Tibial nerve (tissue), 4 donors: ENCODE measurements at places on chromosomes 12 and 14. TPM values are rescaled to one million over a fixed set of nuclear protein-coding genes. Genes with fewer than 3 reads are reported as not detected.

PRPH gene
- 0.84 TPM for total RNA-seq

PDE3A gene
- 11.4 TPM for total RNA-seq

PLEKHH1 gene
- total RNA-seq, result 10.2 TPM

HCAR3 gene
- not detected for total RNA-seq

LBHD2 gene
- not detected for total RNA-seq

A2M gene
- total RNA-seq, result 272 TPM

CCDC197 gene
- total RNA-seq, result not detected

GXYLT1 gene
- total RNA-seq, result 22.5 TPM

DCAF5 gene
- 52.8 TPM for total RNA-seq

DNA sequence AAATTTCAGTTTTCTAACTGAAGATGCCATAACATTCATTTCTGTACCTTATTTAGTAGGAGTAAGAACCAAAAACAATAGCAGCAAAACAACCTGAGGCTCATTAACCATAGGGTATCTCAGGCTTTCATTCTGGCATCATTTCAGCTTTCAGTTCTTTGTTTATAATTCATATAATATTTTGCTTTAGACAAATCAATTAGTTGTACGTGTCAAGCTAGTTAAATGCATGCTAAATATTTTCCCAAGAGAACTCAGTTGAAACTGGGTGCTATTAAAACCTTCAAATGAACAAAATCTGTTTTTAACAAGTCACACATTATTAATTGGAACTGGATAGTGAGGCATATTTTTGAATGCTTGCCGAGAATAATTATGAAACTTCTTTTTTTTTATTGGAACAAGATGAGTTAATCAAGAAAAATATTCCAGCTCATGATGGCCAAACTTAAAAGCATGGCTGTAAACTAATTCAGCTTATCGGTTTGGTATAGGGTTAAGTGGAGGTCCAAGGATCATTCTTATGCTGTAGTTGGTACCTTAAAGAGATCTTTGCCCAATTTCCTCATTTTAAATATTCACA lies 442.7 kb downstream of the BTG1 start:
- H3K27ac ChIP-seq, result no peak overlapping the region
- no peaks in the 10 kb centered on the region for H3K4me1 ChIP-seq
- no peaks in the 10 kb centered on the region for H3K27me3 ChIP-seq
- H3K4me3 ChIP-seq, result no peak overlapping the region
- H3K36me3 ChIP-seq, result no peaks in the 10 kb centered on the region

DNA sequence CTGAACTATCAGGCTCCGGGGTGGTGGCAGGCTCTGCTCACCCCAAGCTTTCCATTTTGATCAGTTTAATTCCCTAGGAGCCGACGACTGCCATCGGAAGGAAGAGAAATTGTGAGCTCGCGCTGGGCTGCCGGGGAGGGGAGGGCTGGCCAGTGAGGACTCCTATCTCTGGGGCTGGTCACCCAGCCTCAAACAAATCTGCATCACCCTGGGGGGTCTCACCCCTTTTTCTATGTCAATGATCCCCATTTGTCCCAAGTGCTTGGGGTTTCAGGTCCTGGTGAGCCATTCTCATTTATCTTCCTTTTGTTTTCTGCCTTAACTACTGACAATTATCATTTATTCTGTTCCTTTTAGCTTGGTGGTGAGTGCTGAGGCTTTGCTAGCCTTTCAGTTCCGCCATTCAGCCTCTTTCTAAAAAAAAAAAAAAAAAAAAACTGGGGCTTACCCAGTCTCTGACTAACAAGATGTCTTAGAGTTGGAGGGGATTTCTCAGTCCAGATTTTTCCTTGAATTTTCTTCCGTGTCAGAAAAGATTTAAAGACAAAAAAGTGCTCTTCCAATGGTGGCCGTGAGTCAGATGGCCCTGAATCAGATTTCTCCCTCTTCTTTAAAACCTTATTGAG lies 22.8 kb upstream of the USP44 start:
- H3K36me3 ChIP-seq, result no peaks in the 10 kb centered on the region
- no peaks in the 10 kb centered on the region for H3K27me3 ChIP-seq
- no peaks in the 10 kb centered on the region for H3K4me1 ChIP-seq
- no peak overlapping the region for H3K27ac ChIP-seq

DNA sequence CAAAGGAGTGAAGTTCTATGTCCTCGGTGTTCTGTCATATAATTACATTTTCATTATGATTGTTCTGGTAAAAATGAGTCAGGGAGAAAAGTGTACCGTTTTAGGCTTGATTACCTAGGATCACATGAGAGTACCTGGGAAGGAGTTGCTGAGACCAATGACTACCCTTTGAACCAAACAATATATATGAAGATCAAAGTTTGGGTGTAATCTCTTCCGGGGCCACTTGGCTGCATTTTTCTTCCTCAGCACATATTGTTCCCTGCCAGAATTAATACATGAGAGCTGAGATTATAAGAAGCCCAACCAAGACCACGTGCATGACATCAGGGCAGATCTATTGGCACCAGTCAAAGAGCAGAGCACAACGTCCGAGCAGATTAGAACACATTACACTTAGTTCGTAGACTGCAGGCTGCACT lies 41.1 kb upstream of the DHRS7 start:
- H3K4me3 ChIP-seq, result no peak overlapping the region
- no peak for DNase-seq
- H3K36me3 ChIP-seq, result no peaks in the 10 kb centered on the region
- no peak overlapping the region for H3K27ac ChIP-seq

- H3K4me3 ChIP-seq, result no peak overlapping the region
- H3K4me1 ChIP-seq, result no peaks in the 10 kb centered on the region
- no peaks in the 10 kb centered on the region for H3K36me3 ChIP-seq
- H3K27me3 ChIP-seq, result no peaks in the 10 kb centered on the region
These were observed 3.0 kb downstream of the ACRBP start for GRCh38 chr12:6644257-6644596.

DNA sequence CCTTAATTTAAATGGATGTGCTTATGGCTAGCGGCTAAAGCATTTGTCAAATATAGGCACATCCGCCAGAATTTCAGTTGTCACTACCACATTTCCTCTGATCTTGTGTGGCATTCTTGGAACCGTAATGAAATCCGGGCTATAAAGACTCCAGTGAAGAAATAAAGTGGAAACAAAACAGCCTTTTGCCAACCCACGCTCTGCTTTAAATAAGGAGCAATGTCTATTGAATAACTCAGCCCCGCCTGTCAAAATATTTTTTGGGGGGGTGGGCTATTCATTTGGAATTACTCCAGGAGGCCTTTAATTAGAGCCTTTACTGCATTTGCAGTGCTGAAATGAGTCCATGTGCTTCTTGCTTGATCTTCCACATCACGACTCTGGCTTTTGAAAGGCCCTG lies 179.6 kb upstream of the RPH3A start:
- H3K27ac ChIP-seq, result no peak overlapping the region
- H3K4me3 ChIP-seq, result no peak overlapping the region
- DNase-seq, result no peak
- no peaks in the 10 kb centered on the region for H3K36me3 ChIP-seq
- H3K4me1 ChIP-seq, result no peaks in the 10 kb centered on the region
- H3K27me3 ChIP-seq, result no peaks in the 10 kb centered on the region

GRCh38 chr12:98123021-98123461 lies 392.3 kb upstream of the TMPO start:
- H3K4me3 ChIP-seq, result no peak overlapping the region
- no peak for DNase-seq
- no peaks in the 10 kb centered on the region for H3K4me1 ChIP-seq

DNA sequence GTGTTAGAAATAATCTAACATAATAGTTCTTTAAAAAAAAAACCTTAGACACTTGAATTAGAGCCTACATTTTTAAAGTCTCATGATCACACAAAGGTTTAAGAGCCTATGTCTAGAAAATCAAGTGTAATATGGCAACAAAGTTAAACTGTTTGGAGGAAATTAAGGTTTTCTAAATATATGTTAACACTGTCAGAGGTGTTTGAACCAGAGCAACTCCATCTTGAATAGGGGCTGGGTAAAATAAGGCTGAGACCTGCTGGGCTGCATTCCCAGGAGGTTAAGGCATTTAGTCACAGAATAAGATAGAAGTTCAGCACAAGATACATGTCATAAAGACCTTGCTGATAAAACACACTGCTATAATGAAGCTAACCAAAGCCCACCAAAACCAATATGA lies 12.4 kb downstream of the CPNE8 start:
- no peak overlapping the region for H3K27ac ChIP-seq
- H3K36me3 ChIP-seq, result no peaks in the 10 kb centered on the region
- no peak for DNase-seq
- no peaks in the 10 kb centered on the region for H3K27me3 ChIP-seq
- no peak overlapping the region for H3K4me3 ChIP-seq

GRCh38 chr14:85572011-85572410 lies 42.1 kb downstream of the FLRT2 start:
- peaks cover 4% of the 10 kb centered on the region for H3K36me3 ChIP-seq
- no peak overlapping the region for H3K4me3 ChIP-seq
- no peaks in the 10 kb centered on the region for H3K27me3 ChIP-seq
- H3K4me1 ChIP-seq, result no peaks in the 10 kb centered on the region

GRCh38 chr12:46516238-46516932 lies 143.8 kb upstream of the SLC38A2 start:
- no peak for DNase-seq
- peak overlapping the region; percentile 8 for H3K27ac ChIP-seq
- H3K27me3 ChIP-seq, result no peaks in the 10 kb centered on the region
- peaks cover 11% of the 10 kb centered on the region for H3K4me1 ChIP-seq
- no peaks in the 10 kb centered on the region for H3K36me3 ChIP-seq

DNA sequence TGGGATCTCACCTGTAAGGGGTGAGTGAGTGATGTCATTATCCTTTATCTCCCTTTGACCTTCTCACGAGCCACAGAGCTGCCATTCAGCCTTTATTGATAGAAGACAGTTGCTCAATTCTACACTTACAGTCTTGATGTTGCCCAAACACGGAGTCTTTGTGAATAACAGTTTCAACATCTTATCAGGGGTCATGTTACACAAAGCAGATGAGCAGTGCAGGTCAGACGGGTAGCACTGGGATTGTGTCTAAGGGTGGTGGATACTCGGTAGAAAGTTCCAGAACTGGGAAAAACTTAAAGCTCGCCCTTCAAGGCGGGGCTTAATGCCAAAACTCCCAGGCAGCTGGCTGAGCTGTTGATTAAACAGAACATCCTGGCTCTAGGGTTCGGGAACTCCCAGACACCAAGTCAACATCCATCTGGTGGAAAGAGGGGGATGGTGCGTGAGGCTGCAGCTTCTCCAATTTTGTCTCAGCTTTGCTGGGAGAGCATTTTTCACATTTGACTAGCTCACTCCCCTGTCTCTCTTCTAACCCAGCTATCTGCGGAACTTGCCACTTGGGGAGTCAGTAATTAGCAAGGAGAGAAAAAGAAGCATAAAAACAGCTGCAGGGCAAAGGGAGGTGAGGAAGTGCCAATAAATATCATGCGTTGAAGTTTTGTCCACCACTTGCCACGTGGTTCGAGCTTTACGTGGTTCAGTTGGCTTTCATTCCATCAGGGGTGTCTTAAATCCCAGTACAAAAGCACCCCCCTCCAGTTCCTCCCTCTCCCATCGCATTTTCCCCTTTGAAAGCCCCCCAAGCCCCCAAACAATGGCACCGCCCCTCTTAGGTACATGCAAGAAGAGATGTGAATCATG lies 31.0 kb downstream of the FOXN4 start:
- H3K4me1 ChIP-seq, result no peaks in the 10 kb centered on the region
- no peak overlapping the region for H3K4me3 ChIP-seq
- H3K27ac ChIP-seq, result no peak overlapping the region
- DNase-seq, result no peak
- no peaks in the 10 kb centered on the region for H3K36me3 ChIP-seq

DNA sequence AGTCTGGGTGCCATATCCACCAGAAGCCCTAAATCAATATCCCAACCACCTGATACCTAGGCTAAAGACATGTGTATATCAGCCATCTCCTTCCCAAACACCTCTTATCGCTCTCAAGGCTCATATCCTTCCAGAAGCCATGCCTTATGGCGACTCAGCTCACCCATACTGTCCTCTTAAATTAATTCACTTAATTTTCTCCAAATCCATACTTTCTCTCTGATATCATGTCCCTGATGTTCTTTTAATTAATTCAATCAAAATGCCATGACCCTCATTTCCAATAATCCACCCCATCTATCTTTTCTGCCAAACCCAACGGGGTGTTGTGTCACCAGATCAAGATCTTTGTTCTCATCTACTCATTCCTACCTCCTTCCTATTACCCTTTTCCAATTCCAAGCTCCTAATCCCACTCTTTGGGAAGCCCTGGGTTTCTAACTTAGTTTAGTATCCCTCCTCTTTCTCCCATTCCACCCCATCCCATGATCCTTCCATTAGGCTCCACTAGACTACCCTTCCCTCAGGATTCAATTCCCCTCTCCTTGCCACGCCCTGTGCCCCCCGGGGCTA lies 723 bp downstream of the ATF7 start:
- peak overlapping the region; percentile 91 for H3K4me3 ChIP-seq
- DNase-seq, result no peak
- no peaks in the 10 kb centered on the region for H3K4me1 ChIP-seq
- H3K36me3 ChIP-seq, result no peaks in the 10 kb centered on the region

GRCh38 chr14:51870606-51871005 lies 10.2 kb downstream of the GNG2 start:
- no peak overlapping the region for H3K4me3 ChIP-seq
- H3K4me1 ChIP-seq, result peaks cover 21% of the 10 kb centered on the region
- no peaks in the 10 kb centered on the region for H3K27me3 ChIP-seq
- no peak for DNase-seq
- H3K36me3 ChIP-seq, result no peaks in the 10 kb centered on the region

GRCh38 chr14:101499080-101499479 lies 62.2 kb upstream of the DIO3 start:
- H3K27me3 ChIP-seq, result no peaks in the 10 kb centered on the region
- H3K4me1 ChIP-seq, result no peaks in the 10 kb centered on the region
- no peak for DNase-seq
- no peak overlapping the region for H3K27ac ChIP-seq
- H3K36me3 ChIP-seq, result no peaks in the 10 kb centered on the region

DNA sequence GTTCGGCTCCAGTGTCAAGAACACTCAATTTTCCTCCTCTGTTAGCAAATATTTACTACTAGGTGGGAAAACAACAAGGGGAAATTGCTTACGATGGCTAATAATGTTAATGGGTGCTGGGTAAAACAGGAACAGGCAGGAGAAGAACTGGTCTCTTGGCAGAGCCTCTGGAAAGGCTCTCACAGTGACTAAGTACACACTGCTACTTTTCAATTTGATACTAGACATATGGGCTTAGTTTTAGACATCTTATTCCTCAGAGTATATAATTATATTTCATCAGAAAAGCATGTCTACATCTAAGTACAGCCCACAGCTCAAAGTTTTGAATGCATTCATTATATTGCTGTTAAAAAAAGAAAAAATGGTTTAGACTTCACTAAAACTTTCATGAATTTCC lies 65.4 kb upstream of the SAV1 start:
- no peak overlapping the region for H3K4me3 ChIP-seq
- no peaks in the 10 kb centered on the region for H3K27me3 ChIP-seq
- no peak overlapping the region for H3K27ac ChIP-seq

- H3K27ac ChIP-seq, result no peak overlapping the region
- H3K4me1 ChIP-seq, result peaks cover 14% of the 10 kb centered on the region
- no peaks in the 10 kb centered on the region for H3K27me3 ChIP-seq
- no peak overlapping the region for H3K4me3 ChIP-seq
- no peaks in the 10 kb centered on the region for H3K36me3 ChIP-seq
- DNase-seq, result no peak
These were observed 33.1 kb downstream of the SNX6 start for GRCh38 chr14:34596891-34597290.

GRCh38 chr12:56699020-56699661 lies 11.1 kb upstream of the PTGES3 start:
- no peak overlapping the region for H3K27ac ChIP-seq
- H3K4me3 ChIP-seq, result no peak overlapping the region
- no peaks in the 10 kb centered on the region for H3K36me3 ChIP-seq
- H3K4me1 ChIP-seq, result no peaks in the 10 kb centered on the region

GRCh38 chr12:124938587-124938986 lies 24.1 kb upstream of the UBC start:
- DNase-seq, result no peak
- H3K27ac ChIP-seq, result peak overlapping the region; percentile 96
- H3K4me1 ChIP-seq, result peaks cover 10% of the 10 kb centered on the region
- H3K36me3 ChIP-seq, result no peaks in the 10 kb centered on the region
